ENCODE measurements at places on chromosomes 7 and 10.

GRCh38 chr7:104723001-104723400 lies 291.0 kb upstream of the KMT2E start:
- DNase-seq = no peak

DNA sequence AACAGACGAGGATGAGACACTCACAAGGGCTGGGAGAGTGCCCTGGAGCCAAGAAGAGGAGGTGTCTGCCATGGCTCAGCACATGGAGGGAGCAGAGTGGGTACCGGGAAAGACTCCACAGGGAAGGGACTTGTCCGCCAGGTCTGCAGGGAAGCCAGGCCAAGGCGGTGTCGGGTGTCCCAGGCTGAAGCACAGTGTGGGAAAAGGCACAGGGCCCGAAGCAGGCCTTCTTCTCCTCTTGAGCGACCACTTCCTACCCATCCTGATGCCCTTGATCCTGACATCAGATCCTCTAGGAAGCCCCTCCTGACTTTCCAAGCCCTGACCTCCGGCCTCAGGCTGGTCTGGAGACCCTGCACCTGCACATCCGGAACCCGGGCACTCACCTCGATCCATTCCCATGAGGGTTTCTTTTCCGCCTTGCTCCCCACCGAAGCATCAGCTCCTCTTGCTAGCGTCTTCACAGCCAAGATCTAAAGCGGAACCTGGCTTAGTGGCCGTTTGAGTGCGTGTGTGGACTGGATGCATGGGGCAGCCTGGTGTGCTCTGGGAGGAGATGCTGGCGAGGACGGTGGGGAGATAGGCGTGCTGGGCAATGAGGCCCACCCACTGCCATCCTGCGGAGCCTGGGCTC lies 8.5 kb downstream of the CALML3 start:
- DNase-seq = no peak

DNA sequence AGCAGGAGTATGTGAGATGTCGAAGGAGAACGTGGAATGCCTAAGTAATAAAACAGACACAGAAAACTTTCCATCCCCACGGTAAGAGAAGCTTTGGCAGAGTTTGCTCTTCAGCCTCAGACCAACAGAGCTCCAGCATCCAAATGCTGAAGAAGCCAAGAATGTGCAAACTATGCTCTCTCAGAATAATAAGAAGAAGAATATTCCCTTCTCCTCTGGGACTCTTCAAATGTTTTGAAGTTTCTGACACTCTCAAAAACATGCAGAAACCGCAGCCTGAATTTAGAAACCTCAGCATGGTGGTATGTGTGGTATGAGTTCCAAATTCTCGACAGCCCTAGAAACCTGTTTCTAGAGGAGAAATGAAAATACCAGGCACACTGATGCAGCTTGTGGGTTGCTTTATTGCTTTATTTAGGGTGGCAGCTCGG lies 113.3 kb downstream of the KCNMA1 start:
- DNase-seq = peak; percentile 56

DNA sequence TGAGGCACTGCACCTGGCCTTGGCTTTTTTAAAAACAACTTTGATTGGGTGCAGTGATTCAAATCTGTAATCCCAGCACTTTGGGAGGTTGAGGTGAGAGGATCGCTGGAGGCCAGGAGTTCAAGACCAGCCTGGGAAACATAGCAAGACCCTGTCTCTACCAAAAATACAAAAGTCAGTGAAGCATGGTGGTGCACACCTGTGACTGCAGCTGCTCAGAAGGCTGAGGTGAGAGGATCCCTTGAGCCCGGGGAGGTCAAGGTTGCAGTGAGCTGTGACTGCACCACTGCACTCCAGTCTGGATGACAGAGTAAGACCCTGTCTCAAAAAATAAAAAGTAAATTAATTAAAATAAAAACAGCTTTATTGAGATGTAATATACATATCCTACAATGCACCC lies 84.9 kb downstream of the NPTX2 start:
- no peak for DNase-seq

- DNase-seq = no peak
Observed at GRCh38 chr10:67936416-67936815, 52.0 kb downstream of the SIRT1 start.

DNA sequence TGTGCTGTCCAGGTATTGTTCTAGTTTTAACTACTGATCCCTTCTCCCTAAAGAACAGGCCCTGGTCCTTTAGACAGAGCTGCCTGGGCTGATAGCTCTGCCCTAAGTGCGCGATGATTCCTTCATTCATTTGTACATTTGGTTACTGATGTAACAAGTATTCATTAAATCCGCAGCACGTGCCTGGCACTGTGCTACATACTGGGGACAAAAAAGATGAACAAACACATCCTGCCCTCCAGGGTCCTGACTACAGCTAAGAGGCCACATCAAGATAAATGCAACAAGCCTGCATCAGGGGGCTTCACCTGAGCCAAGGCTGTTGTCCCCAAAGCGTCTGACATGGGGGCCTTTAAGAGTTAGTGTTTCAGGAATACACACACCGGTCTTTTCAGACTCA lies 99.0 kb upstream of the PODXL start:
- DNase-seq = no peak

GRCh38 chr10:89518108-89518507 lies 17.3 kb downstream of the SLC16A12 start:
- DNase-seq = no peak

GRCh38 chr7:148622887-148623585 lies 32.5 kb downstream of the C7orf33 start:
- DNase-seq = peak; percentile 62

- DNase-seq = no peak
Observed at GRCh38 chr10:125103924-125104323, 56.4 kb downstream of the CTBP2 start.

- DNase-seq = no peak
Observed at GRCh38 chr10:43399320-43400310, 9.4 kb downstream of the HNRNPF start.

DNA sequence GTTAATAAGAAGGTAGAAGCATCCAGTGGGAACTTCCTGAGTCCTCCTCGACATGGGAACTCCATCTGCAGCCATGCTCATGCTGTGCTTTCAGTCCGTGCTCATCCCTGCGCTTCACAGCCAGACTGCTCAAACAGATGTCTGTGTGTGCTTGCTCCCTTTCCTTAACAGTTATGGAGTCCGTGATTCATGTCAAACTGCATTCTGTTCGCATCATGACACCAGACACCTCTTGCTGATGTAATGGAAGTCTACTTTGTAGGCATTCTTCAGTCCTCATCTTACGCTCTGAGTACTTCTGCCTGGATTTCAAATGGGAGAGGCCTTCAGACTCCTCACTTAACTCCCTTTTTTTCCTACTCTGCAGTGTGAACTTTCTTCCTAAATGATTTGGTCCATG lies 304.9 kb downstream of the SUGCT start:
- DNase-seq = peak; percentile 15

DNA sequence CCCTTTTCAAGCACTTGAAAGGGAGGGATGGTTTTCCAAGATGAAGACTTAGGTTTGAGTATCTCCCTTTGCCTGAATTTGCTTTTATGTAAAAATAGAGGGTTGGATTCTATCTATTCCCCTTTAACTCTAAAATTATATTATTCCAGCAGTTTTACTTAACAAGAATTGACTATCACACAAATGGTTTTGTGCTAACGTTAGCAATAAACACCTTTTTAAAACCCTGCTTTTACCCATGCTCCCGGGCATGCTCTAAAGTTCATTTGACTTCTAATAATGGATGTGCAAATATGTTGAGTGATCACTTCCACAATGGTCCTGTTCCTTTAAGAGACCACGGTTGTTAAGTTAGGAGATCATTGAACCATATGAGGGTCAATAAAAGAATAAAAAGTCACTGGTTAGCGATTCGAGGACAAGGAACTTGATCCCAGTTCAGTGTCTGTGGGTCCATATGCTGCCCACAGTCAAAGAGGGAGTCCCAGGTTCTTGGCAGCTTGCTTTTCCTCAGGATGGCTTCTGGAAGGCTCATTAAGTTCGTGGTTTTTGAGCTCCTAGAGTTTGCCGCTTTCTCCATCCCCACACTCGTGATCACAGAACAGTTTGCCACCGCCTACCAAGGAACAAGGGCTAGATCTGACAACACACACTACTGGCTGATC lies at the start of gene TMEM236:
Gene TMEM236, plus strand, starts transcription at position 421 of the 665 bp plus-strand sequence. Its CDS starts 95 bp downstream, at position 516.
- no peak for DNase-seq

DNA sequence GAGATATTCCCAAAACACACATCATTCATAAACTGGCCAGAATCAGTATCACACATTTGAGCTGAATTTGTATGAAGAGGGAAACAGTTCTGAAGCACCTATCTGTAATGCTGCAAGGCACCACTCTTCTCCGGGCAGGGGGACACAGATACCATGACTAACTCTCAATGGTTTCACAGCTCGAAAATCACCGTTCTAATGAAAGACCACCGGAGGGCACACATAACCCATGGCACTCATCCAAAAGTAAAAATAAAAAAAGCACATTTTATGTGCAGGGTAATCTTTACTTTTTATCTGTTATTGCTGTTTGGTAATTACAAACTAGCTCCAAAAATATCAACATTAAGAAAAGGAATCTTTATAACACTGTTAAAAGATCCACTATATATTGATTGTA lies 137.5 kb downstream of the PARD3 start:
- DNase-seq = no peak

GRCh38 chr10:89051593-89051992 lies 61.0 kb downstream of the FAS start:
- no peak for DNase-seq

DNA sequence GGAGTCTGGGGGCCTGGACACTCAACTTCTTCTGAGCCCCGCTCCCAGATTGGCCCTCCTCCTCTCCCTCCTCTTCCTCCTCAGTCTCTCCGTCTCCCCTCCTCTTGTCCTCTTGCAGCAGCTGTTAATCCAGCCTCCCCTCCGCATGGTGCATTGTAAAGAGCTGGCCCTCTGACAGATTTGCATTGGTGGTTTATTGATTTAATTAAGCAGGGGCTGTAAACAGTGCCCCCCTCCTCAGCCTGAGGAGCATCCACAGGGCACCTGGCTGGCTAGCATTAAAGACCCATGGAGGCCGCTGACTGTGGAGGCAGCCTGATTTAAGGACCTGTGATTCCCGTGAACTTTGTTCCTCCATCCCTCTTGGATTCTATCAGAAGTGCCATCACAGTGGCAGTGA lies 28.9 kb upstream of the PCBD1 start:
- DNase-seq = no peak

GRCh38 chr7:151399906-151400305 lies 9.9 kb downstream of the WDR86 start:
- no peak for DNase-seq

DNA sequence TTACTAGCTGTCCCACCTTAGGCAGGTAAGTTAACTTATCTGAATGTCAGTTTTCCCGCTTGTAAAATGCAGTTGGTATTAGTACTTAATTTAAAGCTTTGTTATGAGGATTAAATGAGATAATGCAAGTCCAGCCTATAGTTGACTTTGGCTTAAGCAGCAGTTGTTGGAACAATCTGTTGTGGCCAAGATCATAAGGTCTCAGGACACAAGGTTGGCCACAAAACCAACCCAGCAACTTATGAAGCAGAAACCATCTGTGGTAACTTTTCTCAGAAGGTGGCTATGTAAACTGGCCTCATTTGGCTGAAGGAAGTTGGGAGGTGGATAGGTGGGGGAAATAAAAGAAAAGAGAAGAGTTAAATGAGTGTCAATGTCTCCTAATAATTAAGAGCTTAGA lies 29.4 kb downstream of the ENTPD1 start:
- DNase-seq = no peak

GRCh38 chr10:66695046-66695445 lies 230.8 kb upstream of the LRRTM3 start:
- no peak for DNase-seq

GRCh38 chr10:326350-326749 lies 191.1 kb downstream of the ZMYND11 start:
- no peak for DNase-seq

DNA sequence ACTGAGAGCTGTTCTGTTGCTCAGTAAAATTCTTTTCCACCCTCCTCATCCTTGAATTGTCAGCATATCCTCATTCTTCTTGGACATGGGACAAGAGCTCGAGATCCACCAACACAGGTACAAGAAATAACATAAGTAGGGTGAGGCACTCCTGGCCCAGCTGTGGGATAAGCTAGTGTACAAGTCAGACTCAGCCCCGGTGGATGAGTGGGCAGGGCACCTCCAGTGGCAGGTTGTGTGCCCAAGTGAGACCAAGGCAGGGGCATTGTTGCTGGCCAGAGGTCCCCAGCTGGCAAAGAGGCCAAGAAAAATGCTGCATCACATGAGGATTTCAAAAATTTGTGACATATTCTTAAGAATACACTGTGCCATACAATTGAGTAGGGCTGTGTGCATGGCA lies 402.0 kb upstream of the ZWINT start:
- no peak for DNase-seq

- DNase-seq = no peak
Observed at GRCh38 chr7:71389976-71390375, 258.0 kb downstream of the GALNT17 start.

DNA sequence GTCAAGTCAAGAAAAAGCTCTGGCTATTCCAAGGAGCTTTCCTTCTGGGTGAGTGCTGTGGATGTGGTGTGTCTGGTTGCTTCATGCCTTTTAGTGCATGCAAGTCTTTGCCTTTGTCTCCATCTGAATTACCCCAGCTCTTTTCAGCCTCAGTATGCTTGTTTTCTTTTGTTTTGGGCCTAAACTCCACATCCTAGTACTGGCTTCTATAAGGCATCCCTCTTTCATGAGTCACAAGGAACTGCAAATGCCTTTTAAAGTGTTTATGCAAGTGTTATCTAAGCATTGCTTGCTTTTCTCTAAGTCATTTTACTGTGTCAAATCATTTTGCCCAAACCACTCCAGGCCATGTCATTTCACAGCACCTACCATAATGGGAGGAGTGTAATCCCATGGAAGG lies 132.1 kb downstream of the PLCE1 start:
- DNase-seq = no peak

GRCh38 chr10:21055339-21056135 lies 158.4 kb upstream of the NEBL start:
- DNase-seq = no peak

DNA sequence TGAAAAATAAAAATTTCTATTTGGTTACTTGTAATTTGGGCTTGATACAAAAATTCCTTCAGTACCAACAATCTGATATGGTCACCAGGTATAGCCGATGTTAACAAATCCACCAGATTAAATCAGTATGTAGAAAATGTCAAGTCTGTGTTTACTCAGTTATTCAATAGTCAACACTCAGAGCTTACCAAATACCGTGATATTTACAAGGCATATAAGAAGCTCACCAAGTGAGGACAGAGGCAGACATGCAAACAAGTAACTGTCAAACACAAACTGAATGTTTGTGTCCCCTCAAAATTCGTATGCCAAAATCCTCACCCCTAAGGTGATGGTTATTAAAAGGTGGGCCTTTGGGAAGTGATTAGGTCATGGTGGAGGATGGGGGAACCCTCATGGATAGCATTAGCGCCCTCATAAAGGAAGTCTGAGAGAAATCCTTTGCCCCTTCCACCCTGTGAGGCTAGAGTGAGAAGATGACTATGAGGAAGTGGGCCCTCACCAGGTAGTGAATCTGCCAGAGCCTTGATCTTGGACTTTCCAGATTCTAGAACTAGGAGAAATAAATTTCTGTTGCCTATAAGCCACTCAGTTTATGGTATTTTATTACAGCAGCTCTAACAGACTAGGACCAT lies 63.1 kb downstream of the TES start:
- DNase-seq = no peak
